ENCODE measurements at places on chromosomes 5 and 9.

DNA sequence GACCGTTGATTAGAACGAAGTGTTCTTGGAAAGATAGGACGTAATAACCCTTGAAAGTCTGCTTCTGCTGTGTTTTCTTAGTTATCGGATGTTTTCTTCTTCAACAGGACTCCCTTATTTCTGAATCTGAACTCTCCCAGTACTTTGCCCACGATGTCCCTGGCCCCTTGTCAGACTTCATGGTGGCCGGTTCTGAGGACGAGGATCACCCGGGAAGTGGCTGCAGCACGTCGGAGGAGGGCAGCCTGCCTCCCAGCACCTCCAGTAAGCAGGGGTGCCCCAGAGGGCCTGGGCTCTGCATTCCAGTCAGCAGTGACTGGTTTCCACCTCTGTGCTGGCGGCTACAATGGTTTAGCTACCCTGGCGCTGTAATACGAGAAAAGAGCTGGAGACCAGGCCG lies 102.1 kb downstream of the GOLPH3 start:
- no peak for DNase-seq

GRCh38 chr9:110214586-110215355 lies 6.8 kb upstream of the C9orf152 start:
- no peak for DNase-seq

- DNase-seq = no peak
Measured at GRCh38 chr9:16147726-16148125, 594.9 kb downstream of the CCDC171 start.

GRCh38 chr9:129126749-129127618 lies 15.8 kb downstream of the PTPA start:
- DNase-seq = no peak

- DNase-seq = no peak
Measured at GRCh38 chr5:56598941-56599340, 216.4 kb upstream of the MAP3K1 start.

DNA sequence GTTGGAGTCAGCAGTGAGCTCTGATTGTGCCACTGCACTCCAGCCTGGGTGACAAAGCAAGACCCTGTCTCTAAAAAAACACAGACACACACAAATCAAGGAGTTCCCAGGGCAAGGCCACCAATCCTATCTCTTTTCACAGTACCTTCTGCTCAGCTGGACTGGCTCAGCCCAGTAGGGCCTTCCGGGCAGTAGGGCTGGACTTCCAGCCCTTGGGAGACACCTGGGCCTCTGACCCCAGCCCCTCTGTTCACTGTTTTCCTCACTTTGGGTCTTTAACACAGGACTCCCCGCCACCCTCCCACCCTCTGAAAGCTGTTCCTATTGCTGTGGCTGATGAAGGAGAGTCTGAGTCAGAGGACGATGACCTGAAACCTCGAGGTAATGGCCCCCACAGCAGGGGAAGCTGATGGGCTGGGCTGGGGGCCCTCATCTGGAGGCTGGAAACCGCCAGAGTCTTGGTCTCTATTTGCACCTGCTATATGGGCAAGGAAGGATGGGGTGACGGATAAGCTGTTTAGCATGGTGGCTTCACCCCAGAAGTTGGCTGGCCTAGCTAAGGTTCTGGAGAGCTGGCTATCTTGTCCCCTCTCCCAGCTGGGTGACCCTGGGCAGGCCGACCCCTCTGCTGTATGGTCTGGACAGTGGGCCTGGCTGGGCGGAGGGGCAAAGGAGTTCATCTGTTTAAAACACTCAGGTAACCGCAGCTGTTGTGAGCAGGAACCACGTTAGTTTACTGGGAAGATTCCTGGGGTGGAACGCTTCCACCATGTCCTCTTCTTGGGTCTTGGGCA lies 25.6 kb downstream of the USP20 start:
- no peak for DNase-seq

- no peak for DNase-seq
Measured at GRCh38 chr5:14453481-14453880, 128.1 kb upstream of the OTULINL start.

- DNase-seq = no peak
Measured at GRCh38 chr5:95100551-95100950, 184.3 kb downstream of the MCTP1 start.

- DNase-seq = no peak
Measured at GRCh38 chr9:27511771-27512170, 12.3 kb upstream of the IFNK start.

DNA sequence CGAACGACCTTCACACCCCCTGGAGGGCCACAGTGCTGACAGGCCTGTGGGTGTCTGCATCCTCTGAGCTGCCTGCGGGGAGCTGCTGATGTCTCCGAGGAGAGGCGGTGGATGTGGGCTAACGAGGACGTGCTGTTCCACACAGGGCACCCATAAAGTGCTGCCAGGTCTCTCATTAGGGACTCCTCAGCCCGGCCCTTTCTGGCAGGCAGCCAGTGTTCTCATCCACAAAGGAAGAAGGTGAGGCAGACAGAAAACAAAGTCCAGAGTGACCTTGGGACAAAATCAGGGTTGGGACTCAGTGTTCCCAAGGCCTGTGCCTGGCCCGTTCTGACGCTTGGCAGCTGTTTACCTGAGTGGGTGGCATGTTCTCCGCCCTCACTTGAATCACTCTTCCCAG lies 29.3 kb downstream of the CARTPT start:
- DNase-seq = peak; percentile 71

DNA sequence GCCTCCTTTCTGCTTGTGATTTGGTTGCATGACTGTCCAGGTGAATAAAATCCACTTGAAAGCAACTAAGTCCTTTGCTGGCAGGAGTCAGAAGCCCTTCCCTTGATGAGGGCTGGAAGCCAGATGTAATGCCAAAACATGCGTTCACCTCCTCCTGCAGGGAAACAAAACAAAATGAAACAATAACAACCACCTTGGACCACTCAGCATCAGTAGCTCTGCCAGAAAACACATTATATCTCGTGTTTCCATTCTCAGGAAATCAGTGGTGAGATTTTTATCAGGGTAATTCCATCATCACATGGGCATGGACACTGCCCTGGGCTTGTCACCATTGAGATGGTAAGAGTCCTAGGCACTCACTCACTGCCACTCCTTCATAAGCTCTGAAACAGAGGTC lies 350.3 kb upstream of the ACTBL2 start:
- no peak for DNase-seq

DNA sequence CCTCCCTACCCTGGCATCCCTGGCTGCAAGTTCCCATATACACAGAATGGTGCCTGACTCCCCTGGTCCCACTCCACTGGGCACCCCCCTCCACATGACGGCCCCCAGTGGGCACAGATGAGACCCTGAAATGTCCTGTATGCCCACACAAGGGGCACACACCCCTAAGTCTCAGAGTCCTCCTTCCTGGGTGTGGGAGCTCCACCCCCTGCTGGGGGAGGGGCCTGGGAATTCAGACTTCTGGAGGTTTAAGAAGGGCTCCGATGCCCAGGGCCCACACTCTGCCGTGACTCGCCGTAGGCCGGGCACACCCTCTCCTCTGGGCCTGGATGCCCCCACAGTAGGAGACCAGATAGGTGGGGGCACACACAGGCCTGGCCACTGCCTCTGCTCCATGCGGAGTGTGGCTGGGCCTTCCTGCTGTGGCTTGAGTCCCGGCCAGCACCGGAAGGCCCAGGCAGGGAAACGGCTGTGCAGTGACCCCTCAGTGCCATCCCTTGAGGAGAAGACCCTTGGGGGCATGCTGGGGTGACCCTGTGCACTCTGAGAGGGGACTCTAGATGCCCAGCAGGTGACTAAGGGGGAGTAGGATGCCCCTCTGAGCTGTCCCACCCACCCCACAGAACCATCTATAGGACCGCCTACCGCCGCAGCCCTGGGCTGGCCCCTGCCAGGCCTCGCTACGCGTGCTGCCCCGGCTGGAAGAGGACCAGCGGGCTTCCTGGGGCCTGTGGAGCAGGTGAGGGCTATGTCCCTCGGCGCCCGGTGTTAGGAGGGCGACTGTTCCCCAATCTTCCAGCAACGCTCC lies 6.5 kb downstream of the EGFL7 start:
- DNase-seq = no peak

DNA sequence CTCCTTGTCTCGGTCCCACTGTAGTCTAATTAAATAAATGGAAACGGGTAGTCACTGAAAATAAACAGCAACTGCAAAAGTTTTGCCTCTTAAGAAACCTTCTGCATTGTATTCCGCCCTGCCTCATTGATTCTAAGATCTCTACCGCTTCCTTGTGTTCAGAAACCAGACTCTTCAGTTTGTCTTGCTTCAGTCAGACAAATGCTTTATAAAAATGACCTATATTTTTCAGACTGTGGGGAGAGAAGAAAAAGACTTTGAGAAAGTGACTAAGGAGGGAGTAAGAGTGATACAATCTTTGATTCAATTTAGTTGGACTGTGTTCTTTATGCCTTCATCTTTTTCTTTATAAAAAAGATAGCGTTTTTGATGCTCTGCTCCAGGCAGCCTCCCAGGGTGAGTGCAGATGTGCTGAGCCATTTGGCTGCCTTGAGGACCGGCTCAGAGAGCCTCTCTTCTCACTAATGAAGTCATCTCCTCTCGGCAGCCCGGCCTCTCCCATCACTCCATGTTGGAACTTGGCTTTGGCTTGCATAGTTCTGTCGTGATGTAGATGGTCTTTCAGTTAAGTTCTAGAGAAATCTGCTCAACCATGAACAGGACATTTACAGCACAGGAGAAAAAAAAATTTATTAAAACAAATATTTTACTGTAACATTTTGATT lies 4.0 kb upstream of the VCAN start:
- no peak for DNase-seq

DNA sequence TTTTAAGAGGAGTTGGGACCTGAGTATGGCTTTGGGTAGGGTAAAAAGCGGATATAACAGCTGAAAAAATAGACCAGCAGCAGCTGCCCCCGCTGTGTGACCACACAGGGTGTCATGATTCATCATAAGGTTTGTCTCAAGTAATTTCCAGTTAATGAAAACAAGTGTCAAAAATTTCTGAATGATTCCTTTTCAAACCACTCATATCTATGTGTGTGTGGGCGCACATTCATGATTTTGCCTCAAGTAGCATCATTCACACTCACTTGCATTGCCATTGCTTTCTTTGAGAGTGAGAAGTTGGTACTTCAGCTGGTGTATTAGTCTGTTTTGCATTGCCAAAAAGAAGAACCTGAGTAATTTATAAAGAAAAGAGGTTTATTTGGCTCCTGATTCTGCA lies 12.1 kb upstream of the TNFAIP8 start:
- no peak for DNase-seq

GRCh38 chr5:34978681-34979080 lies 49.3 kb downstream of the DNAJC21 start:
- DNase-seq = no peak

DNA sequence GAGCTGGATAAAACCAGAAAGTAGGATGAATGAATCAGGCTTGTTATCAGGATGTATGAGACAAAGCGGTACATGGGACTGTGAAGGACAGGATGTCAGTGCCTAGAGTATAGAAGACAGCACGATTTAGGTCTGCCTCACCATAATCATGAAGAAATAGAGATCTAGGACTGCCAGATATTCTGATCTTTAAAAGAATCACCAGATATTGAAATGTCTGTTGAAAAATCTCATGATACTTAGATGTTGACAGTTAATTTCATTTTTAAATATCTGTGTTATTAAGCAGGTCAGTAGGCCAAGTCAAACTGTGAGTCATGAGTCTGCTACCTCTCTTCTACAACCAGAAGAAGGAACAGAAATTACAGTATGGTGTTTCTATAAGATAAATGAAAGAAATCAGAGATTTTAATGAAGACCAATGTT lies 65.0 kb downstream of the ST8SIA4 start:
- DNase-seq = no peak

DNA sequence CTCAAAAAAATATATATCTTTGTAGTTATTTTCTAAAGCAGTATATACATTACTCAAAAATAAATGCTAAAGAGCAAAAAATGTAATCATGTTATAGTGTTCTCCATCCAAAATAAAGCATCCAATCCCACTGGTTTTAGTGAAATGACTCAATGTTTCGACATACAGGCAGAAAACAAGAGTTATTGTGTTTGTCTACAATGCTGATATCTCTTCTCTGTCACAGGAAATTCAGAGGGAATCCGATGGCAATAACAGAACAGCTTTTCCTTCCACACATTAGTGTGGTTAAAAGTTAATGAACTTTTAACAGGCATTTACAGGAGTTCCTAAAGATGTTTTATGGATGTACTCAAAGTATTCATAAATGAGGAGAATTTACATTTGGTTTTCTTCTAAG lies 12.0 kb downstream of the TTC33 start:
- no peak for DNase-seq

DNA sequence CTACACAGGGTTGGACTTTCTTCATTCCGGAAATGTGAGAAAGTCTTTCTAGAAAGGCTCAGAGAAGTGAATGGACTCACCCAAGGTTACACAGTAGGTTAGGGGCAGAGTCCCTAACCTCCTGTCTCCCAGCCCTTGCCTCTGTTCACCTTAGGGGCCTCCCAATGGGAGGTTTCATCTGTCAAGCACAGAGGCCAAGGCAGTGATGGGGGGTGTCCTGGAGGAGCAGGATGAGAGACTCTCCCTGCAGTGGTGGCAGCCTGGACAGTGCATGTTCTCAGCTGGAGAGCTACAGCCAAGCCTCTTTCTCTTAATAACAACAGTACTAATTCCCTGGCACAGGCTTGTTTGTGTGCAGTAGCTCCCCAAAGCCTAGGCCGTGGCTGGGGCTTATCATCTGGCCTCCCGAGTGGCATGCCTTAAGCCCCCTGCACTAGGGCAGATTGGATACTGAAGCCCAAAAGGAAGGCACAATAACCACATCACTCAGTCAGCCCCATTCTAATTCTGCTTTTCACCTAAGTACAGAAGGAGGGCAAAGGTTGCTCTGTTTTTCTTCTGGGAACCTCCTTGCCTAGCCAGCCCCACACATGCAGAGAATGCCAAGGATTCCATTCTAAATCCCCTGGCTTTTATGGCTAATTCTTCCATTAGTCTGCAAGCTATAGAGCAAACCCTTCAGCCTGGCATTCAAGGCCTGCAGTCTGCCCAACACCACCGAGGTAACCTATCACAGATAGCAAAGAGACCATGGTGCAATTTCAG lies 50.2 kb upstream of the XPA start:
- DNase-seq = no peak

DNA sequence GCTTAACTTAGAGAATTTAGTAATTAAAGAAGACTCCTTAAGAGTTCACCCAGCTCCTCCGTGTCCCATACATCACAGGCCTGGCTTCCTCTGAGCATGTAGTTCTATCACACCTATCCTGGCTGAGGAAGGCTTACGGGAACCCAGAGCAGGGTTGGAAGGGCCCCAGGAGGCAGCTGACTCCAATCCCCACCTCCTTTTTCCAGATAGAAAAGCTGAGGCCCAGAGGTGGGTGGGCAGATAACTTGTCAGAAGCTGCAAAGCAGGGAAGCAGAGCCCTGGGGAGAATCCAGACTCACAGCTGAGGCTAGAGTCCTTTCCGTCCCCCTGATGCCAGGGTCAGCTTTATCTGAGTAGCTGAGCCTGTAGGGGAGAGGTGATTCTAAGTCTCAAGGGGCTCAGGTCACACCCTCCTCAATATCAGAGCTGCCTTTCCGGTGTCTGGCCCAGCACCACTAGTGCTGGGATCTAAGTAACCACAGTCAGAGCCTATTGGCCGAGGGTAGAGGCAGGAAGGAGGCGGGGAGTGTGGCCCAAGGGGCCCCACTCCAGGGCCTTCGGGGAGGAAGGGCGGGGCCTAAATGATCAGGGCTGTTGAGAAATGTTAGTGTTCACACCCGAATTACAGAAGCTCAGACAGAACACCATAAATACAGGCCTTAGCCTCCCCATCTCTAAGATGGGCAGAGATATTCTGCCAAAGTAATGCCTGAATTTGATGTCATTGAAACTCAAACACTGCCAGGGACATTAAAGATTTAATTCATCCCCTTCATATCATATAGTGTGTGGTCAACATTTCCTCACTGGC lies 9.9 kb downstream of the CCDC69 start:
- DNase-seq = no peak

- no peak for DNase-seq
Measured at GRCh38 chr9:136119883-136120393, 1.3 kb upstream of the TMEM250 start.
